ENCODE measurements at places on chromosomes 11 and 22.

DNA sequence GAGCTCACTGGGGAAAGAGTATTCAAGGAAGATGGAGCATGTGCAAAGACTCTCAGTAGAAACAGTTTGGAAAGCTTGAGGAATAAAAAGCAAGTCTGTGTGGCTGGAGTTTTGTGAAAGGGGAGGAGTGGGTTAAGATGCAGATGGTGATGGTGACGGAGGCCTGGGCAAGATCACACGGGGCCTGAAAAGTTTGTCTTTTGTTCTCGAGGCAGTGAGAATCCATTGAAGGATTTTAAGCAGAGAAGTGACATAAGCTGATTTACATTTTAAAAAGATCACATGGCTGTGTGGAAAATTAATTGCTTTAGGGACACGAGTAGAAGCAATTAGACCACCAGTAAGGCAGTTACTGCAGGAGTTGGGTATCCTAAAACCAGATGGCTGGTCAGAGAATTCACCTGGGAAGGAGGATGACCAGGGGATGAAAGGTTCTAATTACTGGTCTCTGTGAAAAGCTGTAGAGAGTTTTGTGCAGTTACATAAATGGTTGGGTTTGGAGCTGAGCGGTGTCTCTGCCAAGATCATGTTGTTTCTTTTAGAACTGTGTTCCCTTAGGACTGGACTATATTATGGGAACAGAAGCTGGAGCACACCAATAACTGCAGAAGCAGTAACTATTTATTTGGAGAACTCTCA is 7.1 kb downstream of the RRP8 start:
- no peak for DNase-seq

DNA sequence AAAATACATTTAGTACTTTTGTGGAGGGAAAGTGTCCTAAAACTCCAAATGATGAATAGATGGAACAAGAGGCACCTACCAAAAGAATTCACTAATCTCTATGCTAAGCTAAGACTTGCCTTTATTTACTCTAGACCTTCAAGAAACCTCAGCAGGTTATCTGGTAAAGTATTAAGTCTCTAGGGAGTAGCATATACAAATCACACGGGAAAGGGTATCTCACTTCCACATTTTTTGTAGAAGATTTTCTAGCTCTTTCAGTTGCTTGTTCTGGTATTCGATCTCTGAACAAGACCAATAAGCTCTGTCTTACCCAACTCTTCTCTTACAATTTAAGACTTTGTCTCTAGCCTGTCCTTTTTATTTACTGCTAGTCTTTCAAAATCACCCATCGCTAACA is 18.1 kb upstream of the CADM1 start:
- no peak for DNase-seq

- no peak for DNase-seq
Observed at GRCh38 chr11:13928566-13929251, 33.8 kb upstream of the SPON1 start.

GRCh38 chr11:62267576-62267975 is 2.4 kb upstream of the SCGB2A2 start:
- no peak for DNase-seq

GRCh38 chr11:69636512-69637197 is 4.3 kb upstream of the CCND1 start:
- no peak for DNase-seq

GRCh38 chr22:28094771-28095170 is 175.7 kb upstream of the PITPNB start:
- no peak for DNase-seq

DNA sequence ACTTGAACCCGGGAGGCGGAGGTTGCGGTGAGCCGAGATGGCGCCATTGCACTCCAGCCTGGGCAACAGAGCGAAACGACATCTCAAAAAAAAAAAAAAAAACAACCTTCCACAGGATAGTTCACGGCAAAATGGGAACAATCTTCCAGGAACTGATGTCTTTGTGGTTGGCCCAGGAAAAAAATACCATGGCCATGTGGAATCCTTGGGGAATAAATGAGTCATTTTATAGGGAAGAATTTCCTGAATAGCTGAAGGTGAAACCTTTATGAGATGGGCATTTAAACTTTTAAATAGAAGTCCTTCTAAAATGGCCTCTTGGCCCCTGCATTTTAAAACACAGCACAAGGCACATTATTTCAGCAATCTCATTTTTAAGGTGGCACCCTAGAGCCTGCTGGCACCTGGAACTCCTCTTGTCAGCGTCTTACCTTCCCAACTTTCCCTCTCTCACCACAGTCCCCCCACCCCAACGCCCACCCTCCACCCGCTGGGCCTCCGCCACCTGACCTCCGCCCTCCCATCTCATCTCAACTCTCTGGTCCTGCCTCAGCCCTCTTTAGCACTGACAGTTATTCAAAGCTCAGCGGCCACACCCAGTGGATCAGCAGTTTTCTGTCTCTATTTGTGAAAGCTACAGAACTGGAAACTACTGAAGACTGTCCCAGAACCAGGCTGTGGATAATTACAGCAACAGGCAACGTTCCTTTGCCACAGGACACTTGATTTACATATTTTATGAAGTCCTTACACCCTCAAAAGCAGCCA is 43.1 kb downstream of the SCGB1A1 start:
- no peak for DNase-seq

- no peak for DNase-seq
Observed at GRCh38 chr11:20000351-20001134, 159.7 kb downstream of the DBX1 start.

DNA sequence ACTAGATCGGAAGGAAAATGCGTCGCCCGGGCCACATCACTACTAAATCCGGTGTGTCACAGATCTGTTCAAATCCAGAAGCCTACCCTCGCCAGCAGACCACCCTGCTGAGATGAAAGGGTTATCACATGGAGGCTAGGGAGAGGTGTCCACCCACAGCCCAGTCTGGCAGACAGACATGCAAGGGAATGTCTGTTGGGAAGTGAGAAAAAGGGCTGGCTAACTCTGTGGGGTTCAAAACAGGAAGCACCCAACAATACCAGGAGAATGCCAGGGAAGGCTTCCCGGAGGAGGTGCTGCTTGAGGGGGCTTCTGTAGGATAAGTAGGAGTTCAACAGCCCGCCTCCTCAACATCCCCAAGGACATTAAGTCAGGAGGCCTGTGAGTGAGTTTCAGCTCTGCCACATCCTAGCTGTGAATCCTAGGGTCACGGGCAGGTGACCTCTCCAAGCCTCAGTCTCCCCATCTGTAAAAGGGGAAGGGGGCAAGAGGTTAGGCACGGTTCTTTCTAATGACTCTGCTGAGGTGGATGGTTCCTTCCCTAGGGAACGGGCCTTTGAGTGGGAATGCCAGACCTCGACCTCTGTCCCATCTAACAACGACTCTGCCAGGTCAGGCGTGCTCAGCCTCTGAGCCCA is 1.1 kb downstream of the TPST2 start:
- no peak for DNase-seq

- DNase-seq: no peak
Observed at GRCh38 chr11:105202844-105203548, 63.4 kb upstream of the CARD18 start.

GRCh38 chr11:15091625-15092024 is 18.2 kb downstream of the CALCB start:
- no peak for DNase-seq

DNA sequence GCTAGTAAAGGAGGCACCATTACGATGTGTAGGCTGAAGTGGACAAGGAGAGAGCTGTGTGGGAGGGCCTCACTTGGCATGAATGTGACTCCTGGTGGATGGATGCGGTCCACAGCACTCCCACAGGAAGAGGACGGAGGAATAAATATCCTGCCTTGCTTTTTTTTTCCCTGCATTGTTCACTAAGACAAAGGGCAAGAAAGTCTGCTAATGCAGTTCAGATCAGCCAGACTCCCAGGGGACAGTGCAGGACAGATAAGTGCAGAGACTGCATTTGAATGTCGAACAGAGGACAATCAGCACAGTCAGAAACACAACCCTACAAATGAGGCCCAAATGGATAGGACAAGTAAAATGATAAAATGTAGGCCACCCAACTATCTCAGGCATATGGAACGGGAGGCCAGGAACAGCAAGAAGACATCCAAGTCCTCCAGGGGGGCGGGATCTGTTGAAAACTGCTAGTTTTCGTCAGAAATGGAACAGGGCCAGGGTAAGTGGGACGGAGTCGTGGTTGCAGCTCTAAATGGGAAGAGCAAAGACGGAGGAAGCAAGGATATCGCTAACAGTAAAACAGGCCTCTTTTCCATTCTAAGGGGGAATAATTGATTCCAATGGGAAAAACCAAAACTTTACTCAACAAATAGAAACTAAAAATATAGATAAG is 25.2 kb upstream of the OR8B8 start:
- DNase-seq: no peak

- no peak for DNase-seq
Observed at GRCh38 chr11:79110796-79111195, 330.0 kb downstream of the TENM4 start.

- no peak for DNase-seq
Observed at GRCh38 chr11:102389253-102389652, 42.2 kb downstream of the BIRC2 start.
